DMS53 (cell line): ENCODE measurements at places on chromosomes 12 and 14.

- peak; percentile 34 for DNase-seq
Measured at GRCh38 chr12:92002195-92002649, 143.4 kb downstream of the BTG1 start.

- peak; percentile 67 for DNase-seq
Measured at GRCh38 chr14:76644855-76645518, 116.3 kb upstream of the VASH1 start.

GRCh38 chr12:114254998-114255397 is 150.9 kb downstream of the TBX5 start:
- DNase-seq: no peak

DNA sequence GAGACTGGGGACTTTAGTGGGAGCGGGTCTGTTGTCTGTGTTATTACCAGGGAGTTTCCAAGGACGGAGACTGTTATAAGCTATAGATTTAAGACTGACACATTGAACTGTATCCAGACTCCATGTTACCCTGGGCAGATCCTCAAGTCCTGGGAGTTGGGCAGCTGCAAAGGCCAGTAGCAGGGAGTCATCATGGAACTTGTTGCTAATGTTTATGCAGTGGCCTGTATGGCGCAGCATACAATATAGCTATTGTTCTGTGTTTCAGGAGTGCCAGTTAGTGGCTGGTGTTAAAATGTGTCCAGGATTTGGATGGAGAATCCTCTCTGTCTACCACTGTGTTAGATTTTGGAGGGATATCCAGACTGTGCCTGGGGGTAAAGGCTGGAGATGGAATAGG is 31.7 kb downstream of the SMOC1 start:
- no peak for DNase-seq

DNA sequence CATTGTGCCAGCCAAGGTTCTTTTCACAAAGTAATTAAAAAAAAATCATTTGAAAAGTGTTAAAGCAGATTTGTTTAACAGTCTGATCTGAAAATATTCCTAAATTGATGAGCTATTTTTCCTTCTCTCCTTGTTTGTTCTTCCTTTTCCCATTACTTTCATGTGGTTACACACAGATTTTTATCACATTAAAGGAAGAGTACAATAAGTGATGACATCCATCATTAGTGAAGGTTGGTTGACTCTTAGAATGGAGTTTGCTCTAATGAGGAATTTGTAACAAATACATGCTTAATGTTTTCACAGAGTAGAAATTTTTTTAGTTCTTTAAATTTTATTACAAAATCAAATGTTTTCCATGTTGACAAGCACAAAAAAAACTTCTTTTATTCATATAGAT is 18.9 kb upstream of the TOMM20L start:
- DNase-seq: no peak

- no peak for DNase-seq
Measured at GRCh38 chr14:51285120-51285519, 45.1 kb downstream of the TMX1 start.

DNA sequence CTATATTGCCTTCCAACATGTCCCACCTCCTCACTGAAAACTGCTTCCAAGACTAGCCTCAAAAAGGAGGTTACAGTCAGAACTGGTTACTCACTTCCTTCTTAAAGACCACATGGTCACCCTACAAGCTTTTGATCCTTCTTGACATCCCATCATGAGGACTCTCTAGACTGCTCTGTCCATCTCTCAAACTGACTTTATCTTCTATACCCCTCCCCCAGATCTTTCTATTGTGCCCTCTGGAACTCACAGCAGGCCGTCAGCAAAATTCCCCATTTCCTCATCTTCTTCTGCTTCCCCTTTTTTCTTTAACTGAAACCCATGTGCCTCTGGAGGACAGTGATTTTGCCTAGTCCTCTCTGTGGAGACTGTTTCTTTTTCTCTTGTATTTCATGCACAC is 18.1 kb upstream of the IGF1 start:
- DNase-seq: no peak

DNA sequence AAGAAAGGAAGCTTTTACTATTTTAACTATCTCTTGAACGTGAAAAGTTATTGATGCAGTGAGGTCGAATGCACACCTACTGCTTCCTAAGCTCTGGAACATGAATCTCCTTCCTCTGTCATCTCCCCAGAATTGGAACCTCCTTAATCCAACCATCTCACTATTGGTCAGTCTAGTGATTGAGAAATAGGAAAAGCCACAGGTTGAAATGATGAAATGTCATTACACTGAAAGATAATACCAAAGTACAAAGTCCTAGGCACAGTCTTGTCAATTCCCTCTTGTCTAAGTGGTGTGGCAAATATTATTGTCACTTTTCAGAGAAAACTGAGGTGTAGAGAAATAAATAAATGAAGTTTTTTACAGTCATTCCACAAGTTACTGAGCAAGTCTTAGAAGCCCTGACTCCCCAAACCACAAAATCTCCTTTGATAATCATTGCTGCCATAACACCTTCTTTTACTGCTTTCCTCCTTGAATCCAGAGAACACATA is 19.5 kb upstream of the HIGD1C start:
- DNase-seq: no peak

- peak; percentile 93 for DNase-seq
Measured at GRCh38 chr12:5273709-5274108, 158.2 kb upstream of the NTF3 start.

DNA sequence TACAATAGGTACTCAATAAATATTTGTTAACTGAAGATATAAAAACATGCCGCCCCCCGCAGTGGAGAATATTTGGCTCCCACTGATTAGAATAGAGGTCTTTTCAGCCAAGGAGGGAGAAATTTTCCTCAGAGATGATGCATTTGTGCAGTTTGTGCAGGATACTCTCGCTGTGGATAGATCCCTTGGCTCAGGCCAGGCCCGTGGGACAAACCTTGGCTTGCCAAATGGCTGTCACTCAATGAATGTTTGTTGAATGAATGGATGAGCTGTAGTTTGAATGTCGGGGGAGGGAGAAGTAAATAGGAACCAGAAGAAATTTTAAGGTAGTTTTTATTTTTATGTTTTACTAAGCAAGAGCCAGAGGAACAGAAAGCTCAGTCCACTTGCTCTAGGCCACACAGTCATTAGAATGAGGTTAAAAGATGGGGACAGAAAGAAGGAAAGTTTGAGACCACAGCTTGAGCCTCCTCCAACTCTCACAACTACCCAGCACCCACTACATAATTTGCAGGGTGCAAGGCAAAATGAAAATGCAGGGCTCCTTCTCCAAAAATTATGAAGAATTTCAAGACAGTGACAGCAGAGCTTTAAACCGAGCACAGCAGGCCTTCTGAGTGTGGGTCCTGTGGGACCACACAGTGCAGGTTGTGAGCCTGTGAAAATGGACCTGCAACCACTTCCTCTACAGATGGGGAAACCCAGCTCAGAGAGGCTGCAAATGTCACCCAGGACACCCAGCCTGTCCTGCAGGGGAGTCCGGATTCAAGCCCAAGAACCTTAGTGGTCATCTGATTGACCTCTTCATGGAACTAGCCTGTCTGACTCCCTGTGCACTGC is 51.4 kb downstream of the WSCD2 start:
- DNase-seq: no peak
